ENCODE measurements at places on chromosomes 5 and 9. TPM values are rescaled to one million over a fixed set of nuclear protein-coding genes. Genes with fewer than 3 reads are reported as not detected.
A peak's percentile ranks its signal among the peaks of the same experiment; 100 is the strongest.

- DNase-seq, result no peak
Measured at GRCh38 chr5:140114341-140115185, 654 bp downstream of the PURA start.

DNA sequence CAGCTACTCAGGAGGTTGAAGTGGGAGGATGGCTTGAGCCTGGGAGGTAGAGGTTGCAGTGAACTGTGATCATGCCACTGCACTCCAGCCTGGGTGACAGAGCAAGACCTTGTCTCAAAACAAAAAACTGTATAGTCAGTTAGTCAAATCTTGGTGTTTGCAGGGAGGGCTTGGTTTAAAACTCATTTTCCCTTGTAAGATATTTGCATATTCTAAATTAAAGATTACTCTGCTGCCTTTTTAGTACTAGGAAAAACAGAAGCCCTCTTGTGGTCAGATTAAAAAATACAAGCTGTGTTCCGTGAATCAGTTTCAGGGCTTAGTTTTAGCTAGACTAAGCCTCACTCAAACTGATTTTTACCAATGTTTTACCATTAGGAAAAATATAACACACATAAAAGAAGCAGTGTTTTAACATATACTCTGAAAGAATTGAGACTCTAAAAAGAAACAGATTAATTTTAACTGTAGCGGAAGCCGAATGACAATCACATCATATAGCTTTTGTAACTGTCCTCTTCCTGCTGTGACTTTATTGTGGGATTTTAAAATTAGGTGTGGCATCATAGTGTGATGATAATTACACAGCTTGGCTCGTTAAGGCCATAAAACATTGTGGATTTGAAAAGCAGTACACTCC is 84.9 kb upstream of the BASP1 start:
- DNase-seq, result no peak

- DNase-seq, result no peak
Measured at GRCh38 chr5:97629276-97629675, 446.2 kb upstream of the RIOK2 start.

DNA sequence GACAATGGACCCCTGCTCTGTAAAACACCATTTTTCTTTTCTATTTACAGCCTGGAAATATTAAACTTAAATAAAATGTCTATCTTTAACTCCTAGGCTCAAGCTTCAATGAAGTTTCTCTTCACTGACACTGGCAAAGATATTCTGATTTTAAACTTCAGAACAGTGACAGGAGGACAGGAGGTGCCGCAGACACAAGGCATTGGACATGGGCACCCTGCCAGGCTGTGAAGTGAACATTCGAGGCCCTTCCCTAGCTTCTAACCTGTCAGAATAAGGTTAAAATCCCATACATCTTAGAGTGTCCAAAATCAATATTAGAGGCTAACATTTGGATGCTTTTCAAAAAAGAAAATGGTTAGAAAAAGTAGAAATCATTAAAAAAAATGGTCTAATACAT is 9.2 kb downstream of the SEMA5A start:
- DNase-seq, result no peak

DNA sequence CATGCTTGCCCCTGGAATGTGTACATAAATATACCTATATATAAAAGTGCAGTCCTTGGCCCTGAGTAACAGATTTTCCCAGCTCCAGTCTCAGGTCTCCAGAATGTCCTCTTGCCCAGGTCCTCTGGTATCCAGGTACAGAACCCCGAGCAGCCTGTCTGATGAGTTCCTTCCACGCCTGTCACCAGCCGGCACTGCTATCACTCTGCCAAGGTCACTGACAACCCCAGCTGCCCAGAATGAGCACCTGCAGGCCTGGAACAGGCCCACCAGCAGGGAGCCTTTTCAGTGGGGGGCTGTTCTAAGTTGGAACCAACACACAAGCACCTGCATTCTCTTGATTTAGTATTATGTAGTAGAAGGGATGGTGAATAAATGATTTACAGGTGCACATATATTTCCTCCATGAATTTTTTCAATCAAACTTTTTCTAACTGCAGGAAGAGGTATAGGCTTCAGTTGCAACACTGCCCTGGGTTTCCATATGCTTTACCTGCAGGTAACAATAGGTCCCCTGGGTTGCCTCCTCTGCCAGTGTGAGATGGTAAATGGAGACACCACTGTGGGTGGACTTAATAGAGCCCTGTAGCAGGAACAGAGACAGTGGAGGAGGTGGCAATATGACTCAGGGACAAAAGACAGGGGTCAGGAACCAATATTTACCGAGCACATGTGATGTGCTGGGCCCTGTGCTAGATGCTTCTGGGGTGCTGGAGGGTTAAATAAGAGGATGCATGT is 291.9 kb downstream of the SPOCK1 start:
- no peak for DNase-seq

DNA sequence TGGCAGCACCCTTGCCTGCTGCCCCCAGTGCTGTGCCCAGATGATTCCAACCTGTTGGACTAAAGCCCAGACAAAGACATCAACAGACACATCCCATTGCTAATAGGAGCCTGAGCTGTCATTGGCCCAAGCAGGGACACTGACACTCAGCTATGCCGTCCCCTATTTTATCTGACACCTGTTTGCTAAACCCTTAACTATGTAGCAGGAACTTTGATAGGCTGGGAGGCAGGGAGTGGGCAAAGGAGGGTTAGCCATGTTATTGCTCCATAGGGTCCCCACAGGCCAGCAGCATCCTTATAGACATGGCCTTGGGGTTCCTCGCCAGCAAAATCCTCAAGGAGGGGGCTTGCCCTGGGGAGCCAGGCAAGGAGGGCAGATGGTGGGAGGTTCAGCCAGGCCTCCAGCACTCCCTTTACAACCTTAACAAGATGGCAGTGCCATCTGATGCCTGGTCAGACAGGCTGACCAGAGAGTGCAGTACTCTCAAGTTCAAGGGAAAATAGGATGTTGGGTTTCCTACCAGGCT is 50.4 kb upstream of the CDKN2AIPNL start:
- DNase-seq, result no peak

DNA sequence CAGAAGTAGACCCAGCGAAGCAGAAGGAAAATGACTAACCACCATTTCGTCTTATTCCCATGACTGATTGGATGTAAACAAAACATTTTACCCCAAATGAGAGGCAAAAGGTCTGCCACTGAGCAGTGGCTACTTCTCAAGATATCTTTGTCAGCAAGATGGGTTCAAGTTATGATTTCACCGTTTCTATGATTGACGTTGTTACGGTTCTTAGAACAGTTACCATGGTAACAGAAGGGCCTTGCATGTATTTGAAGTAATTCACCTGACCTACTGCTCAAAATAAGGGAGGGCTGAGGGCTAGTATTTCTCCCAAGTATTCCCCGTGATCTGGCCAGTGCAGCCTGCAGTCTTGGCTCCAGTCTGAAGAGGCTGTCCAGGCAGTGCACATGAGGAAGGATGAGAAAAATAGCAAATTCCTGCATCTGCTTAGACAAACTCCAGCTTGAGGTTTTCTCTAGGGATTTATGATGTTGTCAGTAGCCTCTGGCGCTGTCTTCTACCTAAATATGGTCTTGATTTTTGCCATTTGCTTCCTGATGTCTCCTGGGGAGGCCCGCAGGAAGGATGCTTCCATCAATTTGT is 372.7 kb downstream of the TMEM38B start:
- no peak for DNase-seq

GRCh38 chr9:32918628-32919027 is 82.8 kb downstream of the APTX start:
- DNase-seq, result no peak

DNA sequence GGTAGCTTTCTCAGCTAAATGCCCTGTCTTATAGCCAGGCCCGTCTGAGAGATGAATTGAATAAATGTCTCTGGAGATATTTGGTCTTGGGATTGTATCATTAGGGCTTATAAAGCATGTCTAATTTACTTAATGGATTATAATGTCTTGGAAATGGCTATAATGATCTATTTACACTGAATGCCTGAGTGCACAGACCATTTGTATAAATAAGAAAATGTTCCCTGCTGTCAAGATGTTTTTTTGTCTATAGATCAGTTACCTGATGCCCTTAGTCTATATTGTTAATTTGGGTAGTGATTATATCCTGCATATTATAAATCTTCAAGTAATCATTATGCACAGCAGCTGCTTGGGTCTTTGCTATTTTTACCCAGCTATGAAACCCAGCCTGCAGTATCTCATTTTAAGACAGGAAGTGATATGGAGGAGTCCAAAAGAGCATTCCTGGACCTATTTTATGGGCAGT is 112.9 kb upstream of the ACTBL2 start:
- DNase-seq, result no peak

- DNase-seq, result no peak
Measured at GRCh38 chr9:35852876-35853865, 17.0 kb downstream of the OR13J1 start.

DNA sequence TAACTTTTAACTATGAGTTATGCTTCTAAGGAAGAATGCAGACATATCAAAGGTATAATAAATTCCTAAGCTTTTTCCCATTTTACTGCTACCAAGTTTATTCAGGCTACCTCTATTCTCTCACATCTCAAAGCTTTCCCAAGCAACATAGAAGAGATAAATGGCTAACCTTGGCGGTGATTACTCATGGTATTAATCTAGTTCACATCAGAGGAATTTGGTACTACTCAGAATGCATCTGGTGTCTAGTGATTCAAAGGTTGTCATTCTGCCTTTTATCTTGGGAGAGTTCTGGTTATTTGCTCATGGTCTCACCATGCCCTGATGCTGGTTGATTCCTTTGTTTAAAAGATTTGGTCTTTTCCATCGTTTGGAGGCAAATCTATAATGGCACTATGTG is 182.7 kb downstream of the TAF11L14 start:
- no peak for DNase-seq

GRCh38 chr5:67021521-67021920 is 175.1 kb downstream of the CD180 start:
- no peak for DNase-seq

DNA sequence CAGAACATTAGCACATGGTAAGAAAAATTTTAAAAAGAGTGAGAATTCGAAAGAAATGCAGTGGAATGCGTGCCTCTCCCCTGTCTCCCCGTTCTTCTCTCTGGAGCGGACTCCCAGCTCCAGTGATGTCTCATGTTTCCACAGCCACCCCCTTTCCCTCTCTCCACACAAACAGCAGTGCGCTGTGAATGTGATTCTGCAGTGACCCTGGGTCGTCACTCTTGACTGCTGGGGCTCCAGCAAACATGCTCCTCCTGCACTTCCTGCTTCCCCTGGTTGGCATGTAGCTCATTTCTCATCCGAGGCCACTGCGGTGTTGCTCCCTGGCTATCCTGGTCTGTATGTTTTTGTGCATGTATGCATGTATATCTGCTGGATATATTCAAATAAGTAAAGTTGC is 13.3 kb downstream of the PHF2 start:
- no peak for DNase-seq

- no peak for DNase-seq
Measured at GRCh38 chr5:58048185-58048925, 411.5 kb downstream of the PLK2 start.

DNA sequence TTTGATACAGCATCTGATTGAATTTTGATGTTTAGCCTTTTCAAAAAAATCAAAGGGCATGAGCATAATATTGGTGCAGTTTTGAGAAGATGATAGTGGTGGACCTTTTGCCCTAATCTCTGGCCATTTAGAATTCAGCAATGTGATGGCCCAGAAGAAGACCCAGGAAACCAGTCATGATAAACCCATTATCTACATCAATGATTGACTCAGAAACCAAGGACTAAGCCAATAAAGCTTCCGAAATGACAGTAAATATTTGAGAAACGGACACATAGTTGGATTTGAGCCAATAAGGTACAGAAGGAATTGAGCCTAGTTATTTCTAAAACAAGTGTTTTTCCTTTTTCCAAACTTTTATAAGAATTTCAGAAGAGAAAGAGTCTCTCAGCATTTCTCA is 1158.8 kb upstream of the DMAC1 start:
- DNase-seq, result no peak

DNA sequence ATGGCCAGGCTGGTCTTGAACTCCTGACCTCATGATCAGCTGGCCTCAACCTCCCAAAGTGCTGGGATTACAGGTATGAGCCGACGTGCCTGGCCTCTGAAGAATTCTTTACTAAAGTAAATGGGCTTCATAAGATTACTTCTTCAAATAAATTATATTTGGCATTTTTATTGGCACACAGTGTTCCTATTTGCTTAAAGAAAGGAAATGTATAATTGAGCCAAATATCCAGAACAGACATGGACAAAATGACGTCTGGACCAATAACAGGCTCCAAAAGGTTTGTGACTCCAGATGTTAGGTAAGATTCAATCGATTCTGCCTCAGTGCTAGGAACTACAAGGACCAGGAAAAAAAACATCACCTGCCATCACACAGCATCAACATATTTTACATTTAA is 40.7 kb downstream of the ECPAS start:
- DNase-seq, result no peak

DNA sequence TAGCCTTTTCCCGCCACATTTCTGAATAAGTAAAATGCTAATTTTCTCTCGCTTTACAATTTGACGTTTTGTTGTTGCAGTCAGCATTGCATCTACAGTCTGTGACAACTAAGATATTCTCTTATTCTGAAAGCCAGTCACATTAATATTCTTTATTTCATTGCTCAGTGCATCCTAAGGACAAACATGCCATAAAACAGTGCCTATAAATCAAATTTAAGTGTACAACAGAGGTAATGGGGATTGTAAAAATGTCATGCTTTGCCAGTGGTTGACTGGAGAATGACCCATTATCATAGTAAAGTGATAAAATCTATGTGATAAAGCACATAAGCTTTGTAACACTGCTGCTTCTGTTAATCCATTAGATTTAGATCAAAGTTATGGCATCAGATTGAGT is 1850.0 kb upstream of the ACO1 start:
- DNase-seq, result no peak

DNA sequence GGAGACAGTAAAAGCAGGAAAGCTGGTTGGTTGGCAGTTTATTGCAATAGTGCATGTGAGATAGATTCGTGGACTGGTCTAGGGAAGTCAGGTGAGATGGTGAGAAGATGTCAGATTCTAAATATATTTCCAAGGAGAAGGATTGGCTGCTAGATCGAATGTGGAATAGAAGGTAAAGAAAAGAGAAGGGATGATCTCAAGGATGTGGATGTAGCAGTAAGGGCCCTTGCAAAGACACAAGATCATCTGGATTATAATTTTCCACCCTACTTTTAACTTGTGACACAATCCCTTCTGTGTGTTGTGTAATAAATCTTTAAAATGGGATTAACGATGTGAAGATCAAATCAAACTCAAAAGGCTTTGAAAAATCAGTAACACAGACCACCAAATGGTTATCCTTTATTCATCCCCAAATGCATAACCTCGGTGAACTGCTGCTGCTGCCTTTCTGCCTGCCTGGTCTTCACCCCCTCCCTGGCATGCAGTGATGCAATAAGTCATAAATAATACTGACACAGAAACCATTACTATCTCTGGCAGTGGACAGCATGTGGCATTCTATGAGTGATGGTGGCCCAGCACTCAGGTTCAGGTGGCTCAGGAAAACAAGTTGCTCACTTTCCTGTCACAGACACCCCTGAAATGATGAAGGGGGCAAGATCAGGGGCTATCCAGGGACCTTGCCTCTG is 178.4 kb downstream of the FAM114A2 start:
- peak; percentile 4 for DNase-seq

The SOX30 gene
- 0.69 TPM for polyA plus RNA-seq

The SLC36A2 gene
- 6.1 TPM for polyA plus RNA-seq

The ADRB2 gene
- 0.44 TPM for polyA plus RNA-seq

The NSG2 gene
- 0.18 TPM for polyA plus RNA-seq

The ZBED3 gene
- 39.5 TPM for polyA plus RNA-seq

The GPX3 gene
- polyA plus RNA-seq, result 1,625 TPM

The FGF10 gene
- 6.7 TPM for polyA plus RNA-seq

The THBS4 gene
- polyA plus RNA-seq, result 18.1 TPM

The PDZD2 gene
- 14.9 TPM for polyA plus RNA-seq

The C9orf153 gene
- not detected for polyA plus RNA-seq

The OLFM1 gene
- polyA plus RNA-seq, result 5.8 TPM

The FOXD4L5 gene
- 0.24 TPM for polyA plus RNA-seq

Data from right renal pelvis (tissue), 4 donors.